Activated naive CD8-positive, alpha-beta T cell treated with anti-CD3 and anti-CD28 coated beads, Interleukin-2, amount 10 ng/mL, durations not matched to agents 7 days and 5 days (primary cell): ENCODE measurements at places on chromosomes 11 and 22. TPM values are rescaled to one million over a fixed set of nuclear protein-coding genes. Genes with fewer than 3 reads are reported as not detected.

GRCh38 chr11:56923116-56923515 is 65.6 kb upstream of the OR5AK2 start:
- H3K27me3 ChIP-seq, result no peaks in the 10 kb centered on the region
- no peak overlapping the region for H3K27ac ChIP-seq
- H3K4me1 ChIP-seq, result no peaks in the 10 kb centered on the region
- no peak overlapping the region for H3K4me3 ChIP-seq
- DNase-seq, result no peak
- H3K36me3 ChIP-seq, result no peaks in the 10 kb centered on the region

DNA sequence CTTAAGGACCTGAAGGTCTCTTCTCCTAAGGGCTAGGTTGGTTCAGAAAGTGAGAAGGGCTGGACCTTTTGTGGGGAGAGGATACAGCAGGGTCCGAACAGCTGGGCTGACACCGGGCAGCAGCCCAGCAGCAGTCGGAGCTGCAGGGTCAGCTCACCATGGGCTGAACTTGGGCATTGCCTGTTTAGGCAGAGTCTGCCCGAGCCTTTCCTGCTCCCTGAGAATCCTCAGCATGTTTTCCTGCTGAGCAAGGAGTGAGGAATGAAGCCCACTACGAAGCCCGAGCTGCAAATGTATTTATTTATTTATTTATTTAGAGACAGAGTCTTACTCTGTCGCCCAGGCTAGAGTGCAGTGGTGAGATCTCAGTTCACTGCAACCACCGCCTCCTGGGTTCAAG is 83.9 kb downstream of the PTPRJ start:
- no peak overlapping the region for H3K4me3 ChIP-seq
- H3K36me3 ChIP-seq, result peaks cover 37% of the 10 kb centered on the region
- no peaks in the 10 kb centered on the region for H3K27me3 ChIP-seq
- H3K4me1 ChIP-seq, result peaks cover 36% of the 10 kb centered on the region

DNA sequence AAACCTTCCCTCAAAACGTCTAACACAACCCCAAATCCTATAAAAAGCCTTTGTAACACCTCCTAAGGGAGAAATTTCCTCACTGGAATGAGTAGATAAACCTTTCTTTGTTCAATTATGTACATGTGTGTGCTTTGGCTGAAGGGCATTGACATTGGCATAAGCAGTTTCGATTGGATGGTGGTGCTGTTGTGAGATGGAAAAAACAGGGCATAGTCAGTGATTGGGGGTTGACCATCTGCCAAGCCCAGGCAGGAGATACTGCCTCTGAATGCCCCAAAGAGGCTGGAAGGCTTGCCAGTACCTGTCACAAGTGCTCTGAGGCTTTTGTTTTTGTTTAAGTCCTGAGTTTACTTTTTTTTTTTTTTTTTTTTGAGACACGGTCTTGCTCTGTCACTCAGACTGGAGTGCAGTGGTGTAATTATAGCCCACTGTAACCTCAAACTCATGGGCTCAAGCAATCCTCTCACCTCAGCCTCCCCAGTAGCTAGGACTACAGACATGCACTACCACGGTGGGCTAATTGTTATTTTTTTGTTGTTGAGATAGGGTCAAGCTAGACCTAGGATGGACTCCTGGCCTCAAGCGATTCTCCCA is 1.2 kb upstream of the CCDC117 start:
- no peak overlapping the region for H3K27ac ChIP-seq
- H3K36me3 ChIP-seq, result peaks cover 19% of the 10 kb centered on the region
- no peaks in the 10 kb centered on the region for H3K27me3 ChIP-seq
- peaks cover 21% of the 10 kb centered on the region for H3K4me1 ChIP-seq

SCT gene
- not detected for total RNA-seq

DNAJB13 gene
- total RNA-seq, result not detected
